ENCODE measurements at places on chromosomes 5 and 9.

DNA sequence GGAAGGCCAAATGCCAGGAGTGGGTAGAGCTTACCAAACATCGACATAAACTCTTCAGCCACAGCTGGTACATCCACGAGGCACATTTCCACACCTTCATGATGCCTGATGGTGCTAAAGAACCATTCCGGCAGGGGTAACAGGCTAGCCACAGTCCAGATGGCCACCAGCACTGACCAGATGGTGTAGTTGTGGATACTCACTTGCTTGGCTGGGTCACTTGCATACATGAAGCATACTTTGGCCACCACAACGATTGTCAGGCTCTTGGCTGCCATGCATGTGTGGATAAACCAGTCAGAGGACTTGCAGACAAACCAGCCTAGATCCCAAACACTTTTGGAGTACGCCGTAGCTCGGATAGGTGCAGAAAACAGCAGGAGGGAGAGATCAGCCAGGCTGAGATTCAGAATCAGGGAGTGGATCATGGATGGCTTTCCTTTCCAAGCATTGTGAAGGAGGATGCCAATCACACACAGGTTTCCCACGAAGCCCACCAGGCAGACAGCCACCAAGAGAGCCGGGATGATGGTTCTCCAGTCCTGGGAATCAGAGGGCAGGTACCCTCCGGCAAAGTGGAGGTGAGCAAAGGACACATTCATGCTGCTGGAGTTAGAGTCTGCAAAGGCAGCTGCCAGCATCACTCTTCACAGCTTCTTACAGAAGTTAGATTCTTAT is 378 bp downstream of the GPR151 start:
- no peak for DNase-seq

DNA sequence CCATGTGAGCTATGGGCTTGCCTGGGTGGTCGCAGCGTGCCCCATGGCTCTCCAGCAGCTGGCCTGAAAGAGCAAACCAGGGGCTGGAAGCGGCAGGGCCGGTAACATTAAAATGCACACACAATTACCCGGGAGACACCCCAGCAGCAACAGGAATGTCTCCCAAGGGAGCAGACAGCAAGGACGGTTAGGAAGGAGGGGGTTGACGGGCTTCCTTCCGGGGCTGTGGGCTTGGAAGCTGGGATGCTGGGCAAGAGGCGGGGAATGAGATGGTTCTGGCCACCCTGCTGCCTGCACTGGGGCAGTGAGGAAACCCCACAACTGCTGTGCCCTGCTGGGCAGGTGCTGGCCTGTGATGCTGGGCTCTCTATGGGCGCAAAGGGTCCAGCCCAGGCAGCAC is 71.8 kb upstream of the ADAMTS2 start:
- no peak for DNase-seq

GRCh38 chr5:90379652-90380051 is 29.9 kb downstream of the CETN3 start:
- DNase-seq, result no peak

DNA sequence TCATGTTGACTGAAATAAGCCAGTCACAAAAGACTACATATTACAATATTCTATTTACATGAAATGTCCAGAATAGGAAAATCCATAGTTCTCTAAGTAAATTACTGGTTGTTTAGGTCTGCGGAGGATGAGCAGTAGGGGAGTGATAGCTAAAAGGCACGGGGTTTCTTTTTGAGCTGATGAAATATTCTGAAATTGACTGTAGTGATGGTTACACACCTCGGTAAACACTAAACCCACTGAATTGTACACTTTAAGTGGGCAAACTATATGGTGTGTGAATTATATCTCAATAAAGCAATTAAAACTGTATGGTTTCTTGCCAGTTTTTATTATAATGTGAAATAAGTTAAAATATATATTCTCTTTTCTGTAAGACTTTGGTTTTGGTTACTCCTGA is 77.7 kb upstream of the TMED7 start:
- DNase-seq, result no peak

- DNase-seq, result no peak
Measured at GRCh38 chr9:83056174-83056573, 6.8 kb downstream of the RASEF start.

- DNase-seq, result no peak
Measured at GRCh38 chr9:127316586-127317323, 52.2 kb downstream of the GARNL3 start.

DNA sequence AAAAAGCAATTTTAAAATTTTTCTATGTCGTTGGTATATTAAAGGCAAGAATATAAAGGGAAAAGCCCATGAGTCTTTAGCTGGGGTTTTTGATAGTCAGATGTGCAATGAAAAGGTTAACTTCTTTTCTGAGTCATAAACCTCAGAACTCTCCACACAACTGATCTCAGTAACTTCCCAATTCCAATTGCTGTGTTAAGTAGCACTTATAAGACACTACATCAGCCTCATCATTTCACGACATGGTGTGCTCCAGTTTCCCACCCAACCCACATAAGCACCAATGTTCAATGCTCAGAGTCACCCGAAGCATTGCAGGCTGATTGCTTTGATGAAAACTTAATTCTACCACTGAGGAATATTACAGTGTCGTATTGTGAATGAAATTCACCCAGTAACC is 155.8 kb downstream of the TSSK1B start:
- no peak for DNase-seq

GRCh38 chr5:59380350-59380951 is 513.1 kb downstream of the PDE4D start:
- no peak for DNase-seq

- no peak for DNase-seq
Measured at GRCh38 chr5:111280282-111280951, 56.2 kb downstream of the CAMK4 start.

DNA sequence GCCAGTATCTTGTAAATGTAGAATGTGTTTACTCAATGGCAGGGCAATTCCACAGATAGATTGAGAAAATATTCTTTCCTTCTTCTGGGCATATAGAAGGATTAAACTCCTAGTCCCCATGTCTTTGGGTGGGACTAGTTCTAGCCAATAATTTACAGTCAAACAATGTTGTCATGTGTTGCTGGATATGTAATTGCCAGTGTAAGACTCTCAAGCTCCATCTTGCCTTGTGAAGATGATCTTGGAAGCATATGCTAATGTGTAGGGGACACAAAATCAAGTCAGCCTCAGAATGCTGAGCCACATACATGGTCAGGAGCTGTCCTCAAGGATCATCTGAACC is 386.9 kb downstream of the CETN3 start:
- DNase-seq, result no peak

- no peak for DNase-seq
Measured at GRCh38 chr9:96505316-96505991, 55.5 kb downstream of the HABP4 start.

DNA sequence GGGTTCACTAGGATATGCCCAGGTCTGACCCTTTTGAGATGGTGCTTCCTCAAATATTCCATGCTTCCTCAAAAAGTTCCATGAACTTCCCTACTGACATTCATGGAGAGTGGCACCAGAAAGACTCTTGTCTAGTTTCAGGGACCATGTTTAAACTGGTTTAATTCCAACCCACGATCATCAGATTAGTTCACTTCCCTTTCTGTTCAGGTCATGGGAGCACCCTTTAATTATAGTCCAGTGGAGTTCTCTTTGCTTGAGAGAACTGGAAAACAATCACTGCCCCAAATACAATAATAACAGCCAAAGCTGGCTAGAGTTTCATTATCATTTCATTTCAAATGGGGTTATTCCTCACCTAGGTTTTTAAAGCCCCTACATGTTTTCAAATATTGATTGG is 9.7 kb upstream of the ERBIN start:
- DNase-seq, result no peak

DNA sequence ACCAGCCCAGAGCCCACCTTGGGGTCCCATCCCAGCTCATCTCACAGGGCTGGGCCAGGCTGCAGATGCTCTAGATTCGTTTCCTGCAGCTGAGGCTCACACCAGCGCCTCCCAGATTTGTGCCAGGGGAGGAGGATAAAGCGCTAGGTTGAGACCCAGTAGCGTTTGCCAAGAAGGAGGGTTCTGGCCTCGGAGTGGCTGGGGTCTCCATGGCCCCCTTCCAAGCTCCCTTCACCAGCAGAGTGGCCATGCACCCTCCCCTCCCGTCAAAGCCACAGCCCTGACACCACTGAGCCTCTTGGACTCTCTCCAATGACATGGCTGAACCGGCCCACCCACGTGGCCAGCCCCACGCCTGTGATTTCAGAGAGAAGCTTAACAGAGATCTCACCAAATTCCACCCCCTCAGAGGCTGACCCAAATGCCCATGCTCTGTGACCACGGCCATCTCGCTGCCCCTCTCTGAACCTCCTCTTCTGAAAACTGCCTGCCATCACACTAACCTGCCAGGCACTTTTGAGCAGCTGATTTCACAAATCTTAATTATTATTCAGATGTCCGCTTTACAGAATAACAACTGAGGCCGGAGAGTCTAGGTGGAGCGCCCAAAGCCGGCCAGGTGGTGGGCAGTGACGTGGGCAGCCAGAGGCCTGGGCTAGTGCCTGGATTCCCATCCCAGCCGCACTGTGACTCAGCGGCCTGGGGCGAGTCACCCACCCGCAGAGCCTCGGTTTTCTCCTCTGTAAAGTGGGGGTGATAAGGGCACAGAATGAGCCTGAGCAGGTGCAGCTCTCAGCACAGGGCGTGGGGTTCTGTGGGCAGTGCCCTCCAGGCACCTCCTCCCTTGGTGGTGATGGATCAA is 155.7 kb downstream of the C9orf50 start:
- DNase-seq, result no peak

GRCh38 chr5:172345881-172346280 is 62.3 kb upstream of the UBTD2 start:
- no peak for DNase-seq

GRCh38 chr9:71980266-71981190 is 69.1 kb downstream of the C9orf85 start:
- DNase-seq, result no peak

- DNase-seq, result no peak
Measured at GRCh38 chr5:98570661-98571191, 202.7 kb upstream of the RGMB start.

DNA sequence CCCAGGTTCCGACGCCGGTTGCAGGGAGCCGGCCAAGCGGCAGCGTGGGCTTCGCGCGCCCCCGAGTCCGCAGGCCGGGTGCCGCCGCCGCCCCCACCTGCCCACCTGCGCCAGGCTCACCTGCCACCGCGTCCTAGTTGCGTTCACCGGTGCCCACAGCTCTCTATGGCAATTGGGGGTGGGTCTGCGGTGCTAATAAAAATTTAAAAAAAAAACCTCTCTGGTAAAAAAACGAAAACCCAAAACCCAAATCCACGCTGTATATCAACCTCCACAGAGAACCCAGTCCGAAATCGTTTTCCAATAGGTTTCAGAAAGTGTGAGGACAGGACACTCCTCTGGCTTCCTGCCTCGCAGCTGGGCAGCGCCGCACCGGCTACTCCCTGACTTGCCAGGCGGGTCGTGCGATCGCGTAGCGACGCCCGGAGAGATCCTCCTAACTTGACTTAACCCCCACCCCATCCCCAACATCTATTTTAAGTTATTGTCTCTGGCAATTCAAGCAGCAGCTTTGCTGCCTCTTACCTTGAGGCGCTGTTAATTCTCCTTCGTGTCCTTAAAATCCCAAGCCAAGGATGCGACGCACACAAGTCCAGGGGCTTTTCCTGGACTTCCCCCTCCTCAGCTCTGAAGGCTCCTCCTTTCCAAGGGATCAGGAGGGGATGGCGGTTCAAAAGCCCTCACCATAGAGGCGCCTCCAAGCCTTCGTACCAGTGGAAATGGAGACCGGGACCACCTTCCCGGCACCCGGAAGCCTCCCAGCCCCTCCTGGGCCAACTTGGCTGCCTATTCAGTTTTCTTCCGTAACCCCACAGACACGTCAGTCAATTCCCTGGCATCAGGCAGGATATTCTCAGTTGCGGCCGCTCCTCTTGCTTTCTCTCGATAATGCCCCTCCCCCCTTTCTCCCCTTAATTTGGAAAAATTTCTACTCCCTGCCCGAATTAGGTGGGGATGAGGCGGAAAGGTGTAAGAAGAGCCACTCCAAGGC is 1639.4 kb upstream of the C9orf72 start:
- no peak for DNase-seq

DNA sequence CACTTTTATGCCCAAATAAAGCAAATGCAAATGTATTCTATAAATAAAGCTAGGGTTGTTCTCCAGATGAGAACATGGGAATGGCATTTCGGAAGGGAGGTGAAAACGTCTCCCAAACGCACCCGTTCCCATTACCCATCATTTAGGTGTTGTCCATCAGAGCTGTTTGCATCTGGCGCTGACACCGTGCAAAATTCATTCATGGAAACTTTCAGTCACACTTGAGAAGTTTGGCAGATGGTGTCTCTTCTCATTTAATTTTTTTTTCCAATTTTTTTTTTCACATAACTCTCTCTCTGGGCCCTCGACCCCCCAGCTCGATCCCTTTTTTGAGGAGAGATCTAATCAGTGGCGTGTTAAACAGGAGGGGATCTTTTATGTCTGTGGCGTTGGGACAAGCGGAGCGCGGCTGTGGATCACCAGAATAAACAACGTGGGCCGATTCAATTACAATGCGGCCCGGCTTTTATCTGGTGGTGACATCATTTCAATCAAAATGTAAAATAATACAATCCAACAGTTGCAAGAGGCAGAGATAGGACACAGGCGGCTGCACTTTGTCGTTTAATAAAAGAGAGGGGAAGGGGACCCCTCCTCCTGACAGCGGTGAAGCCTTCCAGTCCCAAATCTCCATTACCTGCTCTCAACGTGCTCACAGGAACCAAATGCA is 246.1 kb upstream of the IRX4 start:
- no peak for DNase-seq

- DNase-seq, result no peak
Measured at GRCh38 chr9:85062385-85063022, 393.0 kb downstream of the NTRK2 start.

DNA sequence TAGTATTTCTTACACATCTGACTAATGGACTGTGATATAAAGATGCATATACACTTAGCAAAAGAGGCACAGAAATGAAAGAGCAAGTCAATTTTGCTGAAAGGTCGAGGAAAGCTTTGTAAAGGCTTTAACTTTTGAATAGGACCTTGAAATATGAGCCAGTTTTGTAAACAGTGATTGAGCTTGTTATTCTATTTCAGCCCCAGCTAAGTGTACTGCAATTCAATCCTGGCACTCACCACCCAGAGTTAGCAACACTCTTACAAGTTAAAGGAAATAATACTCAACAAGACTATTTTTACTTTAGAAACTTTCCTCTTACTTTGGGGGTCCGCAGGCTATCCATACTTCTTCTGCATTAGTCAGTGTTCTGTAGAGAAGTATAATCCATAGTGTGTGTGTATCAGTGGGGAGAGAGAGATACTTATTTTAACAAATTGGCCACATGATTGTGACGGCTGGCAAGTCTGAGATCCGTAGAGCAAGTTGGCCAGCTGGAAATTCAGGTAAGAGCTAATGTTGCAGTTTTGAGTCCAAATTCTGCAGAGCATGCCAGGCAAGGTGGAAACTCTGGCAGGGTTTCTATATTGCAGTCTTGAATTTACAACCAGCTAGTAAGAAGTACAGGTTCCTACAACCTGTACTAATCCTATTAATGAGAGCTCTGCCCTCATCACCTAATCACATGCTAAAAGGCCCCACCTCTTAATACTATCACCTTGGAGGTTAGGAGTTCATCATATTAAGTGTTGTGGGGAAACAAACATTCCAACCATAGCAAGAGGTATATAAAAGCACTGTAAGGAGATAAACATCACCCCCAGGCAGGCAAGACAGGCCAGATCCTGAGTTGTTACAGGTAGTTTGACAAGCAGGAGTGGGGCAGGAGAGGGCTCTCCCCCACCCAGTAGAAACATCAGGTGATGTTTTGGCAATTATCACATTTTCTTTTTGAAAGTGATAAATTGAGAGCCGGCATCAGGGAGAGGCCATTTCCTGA is 33.6 kb downstream of the IL7R start:
- DNase-seq, result no peak

- DNase-seq, result no peak
Measured at GRCh38 chr9:129059796-129060785, 20.8 kb upstream of the DOLPP1 start.

GRCh38 chr9:33042473-33042872 is 17.4 kb downstream of the DNAJA1 start:
- DNase-seq, result no peak

All from T-helper 9 cell (primary cell).